ENCODE measurements at places on chromosomes 5 and 9.

DNA sequence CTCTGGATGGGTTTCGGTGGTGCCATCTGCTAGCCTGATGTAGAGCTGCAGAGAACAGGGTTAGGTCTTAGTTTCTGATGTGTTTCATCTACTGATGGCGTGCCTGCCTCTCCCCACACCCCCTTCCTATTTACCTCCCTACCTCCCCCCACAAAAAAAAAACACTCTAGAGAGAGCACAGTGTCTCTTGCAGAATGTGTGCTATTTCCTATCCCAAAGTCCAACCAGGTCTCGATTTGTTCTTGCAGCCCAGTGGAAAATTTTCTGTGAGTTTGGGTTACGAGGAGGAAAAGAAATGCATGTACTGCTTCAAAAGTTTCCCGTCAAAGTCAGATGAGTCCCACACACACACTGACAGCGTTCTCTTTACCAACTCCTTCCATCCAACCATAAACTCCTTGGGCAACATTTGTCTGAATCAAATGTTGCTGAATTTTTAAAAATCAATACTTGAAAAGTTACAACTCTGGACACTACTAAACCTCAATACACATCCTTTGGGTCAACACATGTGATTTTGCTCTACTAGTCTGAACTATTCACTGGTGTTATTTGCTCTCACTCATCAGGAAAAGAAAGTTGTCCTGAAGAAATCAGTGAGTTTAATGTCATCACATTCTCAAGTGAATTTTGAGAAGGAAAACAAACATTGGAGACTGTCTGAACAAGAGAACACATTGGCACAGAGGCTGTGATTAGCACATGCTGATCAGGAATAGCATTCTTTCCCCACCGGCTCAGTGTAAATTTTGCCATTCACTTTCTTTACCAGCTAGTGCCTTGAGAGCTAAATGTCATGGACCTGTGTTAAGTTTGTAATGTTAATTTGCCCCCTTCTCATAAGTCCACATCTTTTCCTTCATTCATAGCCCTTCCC, 84.1 kb downstream of the MAMDC2 start:
- no peak for DNase-seq

GRCh38 chr9:113954591-113954990, 78.5 kb downstream of the ZNF618 start:
- no peak for DNase-seq

DNA sequence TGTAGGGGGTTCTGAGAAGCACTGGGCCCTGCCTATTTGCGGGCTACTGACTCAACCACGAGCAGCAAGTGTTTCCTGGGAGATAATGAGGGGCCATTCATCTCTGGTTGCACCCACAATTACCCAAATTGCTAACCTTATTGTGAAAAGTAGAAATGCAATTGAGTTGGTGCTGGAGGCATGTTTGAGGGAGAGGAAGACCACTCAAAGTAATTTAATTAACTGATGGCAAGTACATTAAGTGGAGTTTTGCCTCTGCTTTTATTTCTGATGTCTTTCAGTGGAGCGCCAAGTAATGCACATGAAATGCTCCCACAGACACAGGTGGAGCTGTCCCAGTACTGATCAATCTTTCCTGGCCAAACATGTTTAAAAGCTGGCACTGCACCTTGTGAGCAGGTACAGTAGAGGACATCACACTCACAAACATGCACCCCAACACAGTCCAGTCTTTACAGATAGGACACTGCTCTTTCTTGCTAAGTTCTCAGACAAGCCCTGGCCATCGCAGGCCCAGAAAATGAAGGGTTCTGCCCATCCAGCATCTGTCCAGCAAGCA, 195.4 kb downstream of the HSPA4 start:
- peak; percentile 89 for DNase-seq

- no peak for DNase-seq
Measured at GRCh38 chr5:135429301-135430134, 17.6 kb downstream of the DCANP1 start.

DNA sequence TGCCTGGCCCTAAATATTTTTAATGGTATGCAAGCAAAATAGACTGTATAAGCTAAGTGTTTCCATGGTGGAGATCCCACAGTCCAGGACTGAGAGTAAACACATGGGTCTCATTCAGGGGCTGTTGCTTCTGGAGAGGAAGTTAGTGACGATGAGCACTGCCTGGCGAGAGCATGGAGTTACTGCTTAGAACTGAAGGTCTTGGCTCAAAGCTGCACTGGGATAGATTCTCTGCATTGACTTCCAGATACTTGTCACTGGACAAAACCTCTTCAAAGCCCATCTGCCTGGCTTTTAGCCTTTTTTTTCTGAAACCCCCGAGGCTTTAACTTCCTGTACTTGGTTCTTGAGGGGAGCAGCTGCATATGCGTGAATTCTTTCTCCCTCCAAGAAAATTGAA, 39.2 kb downstream of the GPR107 start:
- DNase-seq = no peak

- no peak for DNase-seq
Measured at GRCh38 chr9:135105211-135105745, 17.8 kb downstream of the OLFM1 start.

DNA sequence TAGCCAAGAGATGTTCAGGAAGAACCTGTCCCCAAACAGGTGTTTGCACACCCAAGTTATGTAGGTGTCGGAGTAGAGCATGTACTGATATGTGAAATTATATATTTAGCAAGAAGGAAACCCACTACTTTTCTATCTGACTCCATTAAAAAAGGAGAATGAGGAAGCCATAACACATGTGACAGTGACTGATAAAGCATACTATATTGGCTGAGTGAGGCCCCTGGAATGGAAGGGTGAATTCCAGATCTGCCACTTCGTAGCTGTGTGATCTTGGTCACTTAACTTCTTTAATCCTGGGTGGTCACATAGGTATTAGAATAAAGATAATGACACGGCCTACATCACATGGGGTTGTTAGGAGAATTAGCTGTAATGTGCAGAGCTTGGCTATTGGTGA, 116.0 kb upstream of the MAN2A1 start:
- peak; percentile 15 for DNase-seq

DNA sequence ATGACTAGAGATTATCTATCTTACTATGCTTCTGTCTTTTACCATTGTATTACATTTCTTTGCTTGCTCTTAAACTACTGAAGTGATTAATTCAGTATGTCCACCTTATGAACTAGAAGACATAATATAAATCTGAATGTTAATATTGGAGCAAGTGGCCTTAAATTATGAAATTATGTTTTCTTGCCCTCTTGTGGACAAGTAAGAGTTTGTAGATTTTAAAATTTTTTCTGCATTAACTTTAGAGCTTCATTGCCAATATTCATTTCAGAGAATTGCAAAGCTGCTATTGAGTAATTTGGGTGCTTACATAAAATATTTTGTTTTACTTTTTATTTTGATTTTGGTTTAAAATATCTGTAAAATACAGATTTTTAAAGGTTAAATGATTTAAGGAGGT, 55.3 kb downstream of the RANBP17 start:
- peak; percentile 10 for DNase-seq

- DNase-seq = no peak
Measured at GRCh38 chr5:148406406-148406805, 22.6 kb downstream of the FBXO38 start.

DNA sequence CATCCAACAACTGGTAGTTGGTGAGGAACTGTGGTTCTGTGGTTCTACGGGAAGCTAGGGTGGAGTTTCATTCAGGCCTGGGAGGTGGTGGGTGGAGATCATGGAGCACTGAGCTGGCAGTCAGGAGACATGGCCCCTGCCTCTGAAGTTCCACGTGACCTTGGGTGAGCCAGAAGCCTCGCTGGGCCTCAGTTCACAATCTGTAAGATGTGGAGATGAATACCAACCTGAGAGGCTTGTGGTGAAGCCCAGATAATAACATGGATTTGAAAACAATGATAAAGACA, 177.9 kb downstream of the MACROH2A1 start:
- DNase-seq = no peak

DNA sequence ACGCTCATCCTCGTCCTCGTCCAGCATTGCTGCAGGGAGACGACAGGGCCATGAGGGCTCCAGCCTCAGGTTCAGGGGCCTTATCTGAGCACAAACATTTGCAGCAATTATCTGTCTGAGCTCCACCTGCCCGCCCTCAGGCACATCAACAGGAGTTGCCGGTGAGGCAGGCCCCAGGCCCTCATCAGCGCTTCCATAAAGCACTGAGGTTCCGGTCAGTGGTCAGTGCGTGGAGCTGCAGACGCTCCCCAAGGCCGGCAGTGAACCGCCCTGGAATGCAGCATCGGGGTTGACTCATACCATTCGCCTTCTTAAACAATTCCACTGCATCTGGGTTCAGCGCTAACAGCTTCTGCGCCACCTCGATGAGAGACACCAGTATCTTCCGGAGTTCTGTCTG, 15.2 kb downstream of the UBAC1 start:
- DNase-seq = no peak

DNA sequence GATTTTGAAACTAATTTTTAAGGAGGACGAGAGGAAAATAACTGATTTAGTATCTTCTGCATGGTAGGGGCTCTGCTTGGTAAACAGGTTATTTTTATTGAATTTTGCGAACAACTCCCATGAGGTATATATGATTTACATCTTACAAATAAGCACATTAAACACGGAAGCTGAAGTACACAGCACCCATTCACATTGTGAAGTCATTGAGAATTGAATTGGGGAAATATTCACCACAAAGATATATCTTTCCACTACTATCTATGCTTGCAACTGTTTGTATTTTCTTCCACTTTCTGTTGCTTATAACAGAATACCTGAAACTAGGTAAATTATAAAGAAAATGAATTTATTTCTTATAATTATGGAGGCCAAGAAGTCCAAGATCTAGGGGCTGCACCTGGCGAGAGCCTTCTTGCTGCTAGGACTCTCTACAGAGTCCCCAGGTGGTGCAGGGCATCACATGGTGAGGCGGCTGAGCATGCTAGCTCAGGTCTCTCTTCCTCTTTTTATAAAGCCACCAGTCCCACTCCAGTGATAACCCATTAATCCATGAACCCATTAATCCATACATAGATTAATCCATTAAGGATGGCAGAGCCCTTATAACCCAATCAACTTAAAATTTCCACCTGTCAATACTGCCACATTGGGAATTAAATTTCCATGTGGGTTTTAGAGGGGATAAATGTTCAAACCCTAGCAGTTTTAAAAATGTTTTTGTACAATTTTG, 79.0 kb upstream of the ZNF608 start:
- DNase-seq = no peak

GRCh38 chr9:84750152-84750865, 80.8 kb downstream of the NTRK2 start:
- no peak for DNase-seq

GRCh38 chr5:50711280-50711679, 44.8 kb downstream of the PARP8 start:
- DNase-seq = peak; percentile 64

DNA sequence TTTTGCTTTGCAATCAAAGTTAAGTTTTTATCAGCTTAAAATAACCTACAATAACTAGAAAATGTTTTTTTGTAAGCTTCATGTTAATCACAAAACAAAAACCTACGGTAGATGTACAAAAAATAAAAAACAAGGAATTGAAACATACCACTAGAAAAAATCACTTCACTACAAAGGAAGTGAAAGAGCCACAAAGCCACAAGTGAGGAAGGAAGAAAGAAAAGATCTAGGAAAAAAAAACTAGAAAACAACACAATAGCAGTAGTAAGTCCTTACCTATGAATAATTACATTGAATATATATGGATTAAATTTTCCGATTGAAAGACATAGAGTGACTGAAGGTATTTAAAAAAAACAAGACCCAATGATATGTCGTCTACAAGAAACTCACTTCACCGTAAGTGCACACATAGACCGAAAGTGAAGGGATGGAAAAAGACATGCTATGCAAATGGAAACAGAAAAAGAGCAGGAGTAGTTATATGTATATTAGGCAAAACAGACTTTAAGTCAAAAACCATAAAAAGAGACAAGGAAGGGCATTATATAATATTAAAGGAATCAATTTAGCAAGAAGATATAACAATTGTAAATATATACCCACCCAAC, 13.4 kb upstream of the ZDHHC21 start:
- no peak for DNase-seq

DNA sequence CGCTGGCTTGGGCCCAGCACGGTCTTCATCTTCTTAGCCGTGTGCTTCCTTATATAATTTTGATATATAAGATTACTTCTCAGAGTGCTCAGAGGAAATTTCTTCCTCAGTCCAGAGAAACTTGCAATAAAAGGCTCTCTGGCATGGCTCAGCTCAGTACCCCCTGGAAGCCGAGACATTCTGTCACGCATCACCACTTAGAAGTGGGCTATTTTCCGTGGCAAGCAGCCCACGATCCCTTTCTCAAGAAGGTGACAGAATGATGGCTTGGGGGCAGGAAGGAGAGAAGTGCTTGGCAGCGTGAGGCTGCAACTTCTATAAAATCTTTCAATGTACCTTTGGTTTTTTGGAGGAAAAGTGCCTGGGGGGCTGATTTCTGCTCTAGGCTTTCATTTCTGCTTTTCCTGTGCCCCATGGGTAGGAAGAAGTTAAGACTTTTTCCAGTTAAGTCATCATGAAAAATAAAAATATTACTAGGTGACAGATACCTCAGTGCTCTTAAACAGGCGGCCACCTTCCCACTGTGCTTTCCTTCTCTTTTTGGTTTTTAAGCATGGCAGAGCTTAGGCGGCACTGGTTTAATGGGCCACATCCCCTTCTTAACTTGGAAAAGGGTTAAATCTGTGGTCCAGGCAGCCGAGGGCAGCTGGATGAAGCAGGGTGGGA, 104.6 kb downstream of the MVB12B start:
- no peak for DNase-seq

- peak; percentile 35 for DNase-seq
Measured at GRCh38 chr9:36136894-36137391, 410 bp downstream of the GLIPR2 start.

- DNase-seq = no peak
Measured at GRCh38 chr9:114769624-114770023, 36.2 kb downstream of the TNFSF15 start.

DNA sequence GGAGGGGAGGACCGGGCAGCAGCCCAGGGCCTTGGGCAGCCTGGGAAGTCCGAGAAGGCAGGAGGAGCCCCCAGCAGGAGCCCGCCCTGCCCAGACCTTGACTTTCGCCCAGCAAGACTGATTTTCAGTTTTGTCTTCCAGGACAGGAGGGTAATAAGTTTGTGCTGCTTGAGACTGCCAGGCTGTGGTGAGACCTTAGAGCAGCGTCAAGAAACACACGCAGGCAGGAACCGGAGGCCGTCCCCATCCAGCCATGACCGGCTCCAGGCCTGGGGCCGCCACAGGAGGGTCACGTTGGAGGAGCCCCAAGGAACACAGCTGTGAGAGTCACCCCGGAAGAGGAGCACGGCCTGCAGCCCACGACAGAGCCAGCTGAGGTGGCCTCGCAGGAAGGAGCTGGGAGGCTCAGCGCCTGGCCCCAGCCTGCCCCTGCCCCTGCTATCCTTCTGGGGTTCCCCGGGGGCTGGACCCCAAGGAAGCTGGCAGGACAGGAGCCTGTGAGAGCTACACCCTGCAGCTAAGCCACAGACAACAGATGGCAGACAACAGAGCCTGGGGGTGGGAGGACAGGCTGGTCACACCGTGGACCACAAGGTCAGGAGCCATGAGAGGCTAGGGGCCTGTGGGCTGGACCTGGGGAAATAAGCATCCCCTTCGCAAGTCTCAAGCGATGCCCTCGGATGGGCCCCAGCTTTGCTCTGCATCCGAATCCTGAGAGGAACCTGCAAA, 126.0 kb upstream of the FAM120A start:
- DNase-seq = no peak

Measured in hematopoietic multipotent progenitor cell treated with erythropoietin and hydrocortisone succinate and interleukin-3 and kit ligand, for 6 days (in vitro differentiated cells).